T-helper 2 cell treated with Interferon-gamma antibody and Interleukin-4, amounts not matched to agents 5 μg/mL and 100 μg/mL, for 36 hours (primary cell): ENCODE measurements at places on chromosomes 5 and 9.

- no peak for DNase-seq
Measured at GRCh38 chr5:58813855-58814254, 231.0 kb downstream of the RAB3C start.

DNA sequence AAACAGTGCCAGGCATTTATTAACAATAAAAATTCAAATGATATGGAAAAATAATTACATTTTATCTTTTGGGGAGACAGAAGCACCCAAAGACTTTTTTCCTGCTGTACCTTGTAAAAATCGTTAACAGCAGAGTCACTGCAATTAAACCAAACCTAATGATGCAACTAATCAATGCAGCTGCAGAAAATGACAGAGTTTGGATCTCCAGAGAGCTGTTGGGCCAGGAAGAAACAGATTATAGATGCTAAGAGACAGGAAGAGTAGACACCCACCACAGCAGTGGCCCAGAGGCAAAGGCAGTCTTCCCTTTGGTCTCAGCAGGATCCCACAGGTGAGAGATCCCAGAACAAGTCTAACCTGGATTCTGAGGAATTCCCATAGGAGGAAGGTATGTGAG lies 53.0 kb downstream of the SPOCK1 start:
- no peak for DNase-seq

- DNase-seq, result no peak
Measured at GRCh38 chr5:134494780-134495179, 30.7 kb upstream of the JADE2 start.

DNA sequence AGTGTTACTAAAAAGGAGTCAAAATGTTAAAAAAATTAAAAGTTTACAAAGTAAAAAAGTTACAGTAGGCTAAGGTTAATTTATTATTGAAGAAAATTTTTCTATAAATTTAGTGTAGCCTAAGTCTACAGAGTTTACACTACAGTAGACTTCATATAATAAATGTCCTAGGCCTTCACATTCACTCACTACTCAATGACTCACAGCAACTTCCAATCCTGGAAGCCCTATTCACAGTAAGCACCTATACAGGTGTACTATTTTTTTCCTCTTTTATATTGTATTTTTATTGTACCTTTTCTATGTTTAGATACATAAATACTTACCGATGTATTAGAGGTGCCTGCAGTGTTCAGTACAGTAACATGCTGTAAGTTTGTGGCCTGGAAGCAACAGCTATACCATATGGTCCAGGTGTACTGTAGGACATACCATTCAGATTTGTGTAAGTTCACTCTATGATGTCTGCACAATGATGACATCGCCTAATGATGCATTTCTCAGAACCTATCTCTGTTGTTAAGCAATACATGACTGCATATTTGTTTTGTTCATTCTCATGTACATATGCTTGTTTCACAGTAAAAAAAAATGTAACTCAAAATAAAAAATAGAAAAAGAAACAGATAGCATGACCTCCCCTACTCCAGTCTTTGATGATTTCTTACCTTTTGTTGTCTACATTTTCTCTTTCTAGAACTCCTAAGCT lies 64.7 kb downstream of the NR3C1 start:
- no peak for DNase-seq

GRCh38 chr9:27371382-27371781 lies 74.4 kb upstream of the EQTN start:
- DNase-seq, result no peak

- DNase-seq, result no peak
Measured at GRCh38 chr9:34665067-34665380, 2.6 kb upstream of the CCL27 start.
